ENCODE measurements at places on chromosomes 1 and 21. TPM values are rescaled to one million over a fixed set of nuclear protein-coding genes. Genes with fewer than 3 reads are reported as not detected.

SPRR2A gene
- total RNA-seq: not detected

LCE1F gene
- not detected for total RNA-seq

LRRC3 gene
- 1.6 TPM for total RNA-seq

FAM151A gene
- not detected for total RNA-seq

MGST3 gene
- total RNA-seq: 199 TPM

CLCA4 gene
- 0.18 TPM for total RNA-seq

TEX38 gene
- total RNA-seq: not detected

SLC45A3 gene
- total RNA-seq: 4.8 TPM

MAB21L3 gene
- total RNA-seq: not detected

PCAT6 gene
- 0.49 TPM for total RNA-seq

DNA sequence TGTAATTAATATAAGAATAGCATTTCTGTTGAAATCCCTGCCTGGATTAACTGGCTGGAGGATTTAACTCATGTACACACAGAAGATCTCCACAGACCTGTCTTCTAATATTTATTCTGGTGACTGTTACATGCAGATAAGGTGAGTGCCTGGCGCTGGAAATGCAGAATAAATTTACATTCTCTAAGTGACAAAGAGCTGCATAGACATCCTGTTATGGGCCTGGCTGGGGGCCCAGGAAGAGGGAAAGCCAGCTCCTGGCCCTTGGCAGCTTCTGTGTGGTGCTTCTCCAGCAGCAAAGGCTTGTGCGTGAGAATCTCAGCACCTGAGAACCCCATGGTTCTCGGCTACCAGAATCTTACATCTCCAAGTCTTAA lies 446.6 kb downstream of the PTPRU start:
- H3K4me1 ChIP-seq: no peaks in the 10 kb centered on the region
- no peaks in the 10 kb centered on the region for H3K27me3 ChIP-seq
- no peak for DNase-seq
- no peak overlapping the region for H3K27ac ChIP-seq
- H3K4me3 ChIP-seq: no peak overlapping the region
- H3K36me3 ChIP-seq: no peaks in the 10 kb centered on the region

DNA sequence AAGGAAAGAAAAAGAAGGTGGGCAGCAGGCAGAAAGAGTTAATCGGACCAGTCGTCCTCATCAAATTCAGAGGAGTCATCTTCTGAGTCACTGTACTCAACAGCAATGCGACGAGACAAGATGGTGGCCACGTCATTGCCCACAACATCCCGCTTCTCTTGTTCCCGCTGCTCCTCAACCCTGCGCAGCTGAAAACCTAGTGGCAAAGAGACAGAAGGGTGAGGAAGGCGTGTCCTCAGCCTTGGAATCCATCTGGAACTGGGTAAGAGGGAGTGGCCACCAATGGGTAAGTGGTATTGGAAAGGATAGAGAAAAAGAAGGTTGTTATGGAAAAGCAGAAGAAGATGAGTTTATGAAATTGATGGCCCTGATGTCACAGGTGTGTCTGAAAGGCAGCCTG lies 15.7 kb downstream of the GPR3 start:
- H3K4me1 ChIP-seq: no peaks in the 10 kb centered on the region
- H3K27ac ChIP-seq: no peak overlapping the region

DNA sequence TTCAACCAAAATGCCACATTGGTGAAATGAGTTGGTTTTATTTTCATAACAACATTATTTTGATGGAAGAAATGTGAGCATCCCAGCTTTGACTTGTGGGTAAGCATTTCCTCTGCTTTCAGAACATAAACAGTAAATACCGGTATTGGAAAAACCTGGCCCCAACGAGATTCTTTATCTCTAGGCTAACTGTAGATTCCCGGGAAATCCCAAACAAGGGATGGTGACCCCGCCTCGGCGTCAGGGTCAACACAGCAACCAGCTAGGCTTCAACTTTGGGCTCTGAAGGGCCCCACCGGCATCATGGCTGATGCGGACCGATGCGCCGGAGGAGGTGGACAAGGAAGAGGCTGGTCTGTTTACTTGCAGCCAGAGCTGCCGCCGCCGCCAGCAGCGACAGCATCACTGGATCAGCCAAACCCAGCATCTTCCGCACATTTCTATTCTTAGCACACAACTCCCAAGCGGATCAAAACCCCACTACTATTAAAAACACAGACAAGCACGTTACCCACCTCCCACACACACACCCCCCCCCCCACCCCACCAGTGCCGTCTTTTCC lies 1.1 kb downstream of the AKT3 start:
- no peaks in the 10 kb centered on the region for H3K36me3 ChIP-seq
- H3K4me1 ChIP-seq: peaks cover 3% of the 10 kb centered on the region
- no peaks in the 10 kb centered on the region for H3K27me3 ChIP-seq
- peak overlapping the region; percentile 100 for H3K4me3 ChIP-seq

DNA sequence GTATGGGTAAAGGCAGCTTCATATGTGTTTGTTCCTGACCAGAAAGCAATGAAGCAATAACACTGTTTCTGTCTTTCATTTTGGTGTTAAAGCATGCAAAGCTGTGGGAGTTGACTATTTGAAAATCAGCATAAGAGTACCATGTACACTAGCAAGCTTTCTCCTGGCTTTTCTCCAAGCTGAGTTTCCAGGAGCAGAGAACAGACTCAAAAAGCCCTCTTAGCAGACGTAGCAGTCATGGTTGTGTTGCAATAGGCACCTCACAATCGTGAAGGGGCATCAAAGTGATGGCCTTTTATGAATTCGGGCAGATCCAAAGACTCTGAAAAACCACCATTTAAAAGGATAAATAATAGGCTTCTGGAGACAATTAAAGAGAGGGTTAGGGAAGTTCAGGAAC lies 159.7 kb downstream of the PTGER3 start:
- no peaks in the 10 kb centered on the region for H3K27me3 ChIP-seq
- no peaks in the 10 kb centered on the region for H3K4me1 ChIP-seq
- H3K4me3 ChIP-seq: no peak overlapping the region

DNA sequence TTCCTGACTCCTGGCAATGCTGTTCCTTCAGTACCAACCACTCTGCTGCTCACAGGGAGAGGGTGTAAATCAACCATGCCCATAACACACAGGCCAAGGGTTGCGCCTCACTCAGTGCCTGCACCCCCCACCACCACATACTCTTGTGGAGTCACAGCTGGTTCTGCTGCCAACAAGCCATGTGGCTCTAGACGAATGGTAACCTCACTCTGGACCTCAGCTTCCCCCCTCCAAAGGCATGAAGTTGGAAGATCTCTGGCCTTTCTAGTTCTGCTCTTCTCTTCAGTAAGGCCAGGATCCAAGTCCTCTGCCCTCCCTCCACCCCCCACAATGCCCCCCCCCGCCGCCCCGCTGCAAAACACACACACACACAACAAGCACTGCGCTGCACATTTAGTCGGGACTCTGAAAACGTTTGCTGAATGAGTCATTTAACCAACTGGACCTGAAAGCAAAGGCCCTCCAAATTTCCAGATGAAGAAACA lies 1.7 kb upstream of the GLIS1 start:
- no peak overlapping the region for H3K4me3 ChIP-seq
- H3K27ac ChIP-seq: no peak overlapping the region
- H3K36me3 ChIP-seq: no peaks in the 10 kb centered on the region

GRCh38 chr1:220616836-220617235 lies 73.3 kb upstream of the C1orf115 start:
- H3K4me1 ChIP-seq: no peaks in the 10 kb centered on the region
- no peak for DNase-seq
- no peaks in the 10 kb centered on the region for H3K27me3 ChIP-seq
- no peaks in the 10 kb centered on the region for H3K36me3 ChIP-seq
- no peak overlapping the region for H3K4me3 ChIP-seq

DNA sequence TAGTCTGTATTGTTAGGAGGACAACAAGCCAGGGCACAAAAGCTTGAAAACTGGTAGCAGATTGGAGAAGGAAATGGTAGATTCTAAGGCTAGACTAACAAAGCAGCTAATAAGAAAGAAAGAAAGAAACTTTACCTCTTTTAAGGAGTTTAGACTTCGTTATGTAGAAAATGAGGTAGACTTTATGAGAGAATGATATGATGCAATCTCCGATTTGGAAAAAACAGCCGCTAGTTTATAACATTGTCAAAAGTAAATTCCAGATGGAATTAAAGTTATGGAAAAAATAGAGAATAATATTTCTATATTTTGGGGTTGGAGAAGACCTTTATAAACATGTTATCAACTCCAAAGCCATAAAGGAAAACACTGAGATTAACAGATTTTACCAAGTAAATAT lies 67.0 kb downstream of the CAMSAP2 start:
- H3K4me1 ChIP-seq: no peaks in the 10 kb centered on the region
- H3K36me3 ChIP-seq: no peaks in the 10 kb centered on the region
- no peaks in the 10 kb centered on the region for H3K27me3 ChIP-seq
- no peak for DNase-seq
- no peak overlapping the region for H3K4me3 ChIP-seq

DNA sequence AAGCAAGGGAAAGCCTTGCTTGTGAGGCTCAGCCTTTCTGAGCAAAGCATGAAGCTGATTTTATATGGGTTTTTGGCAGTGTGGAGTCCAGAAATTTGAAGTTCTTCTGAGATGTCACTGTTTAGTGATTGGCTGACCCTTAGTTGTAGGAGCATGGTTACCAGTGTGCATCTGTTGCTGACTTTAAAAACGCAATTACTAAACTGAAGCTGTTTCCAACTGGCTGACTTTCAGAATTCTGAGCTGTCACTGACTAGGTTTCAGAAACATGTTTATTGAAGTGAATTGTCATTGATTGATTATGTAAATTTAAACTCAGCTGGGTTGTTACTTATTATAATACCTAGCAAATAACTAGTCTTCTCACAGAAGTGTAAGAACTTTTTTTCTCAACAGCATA lies 89.4 kb downstream of the PDE4B start:
- no peak for DNase-seq
- H3K27me3 ChIP-seq: no peaks in the 10 kb centered on the region
- no peak overlapping the region for H3K27ac ChIP-seq
- no peaks in the 10 kb centered on the region for H3K4me1 ChIP-seq
- H3K36me3 ChIP-seq: no peaks in the 10 kb centered on the region
- no peak overlapping the region for H3K4me3 ChIP-seq

DNA sequence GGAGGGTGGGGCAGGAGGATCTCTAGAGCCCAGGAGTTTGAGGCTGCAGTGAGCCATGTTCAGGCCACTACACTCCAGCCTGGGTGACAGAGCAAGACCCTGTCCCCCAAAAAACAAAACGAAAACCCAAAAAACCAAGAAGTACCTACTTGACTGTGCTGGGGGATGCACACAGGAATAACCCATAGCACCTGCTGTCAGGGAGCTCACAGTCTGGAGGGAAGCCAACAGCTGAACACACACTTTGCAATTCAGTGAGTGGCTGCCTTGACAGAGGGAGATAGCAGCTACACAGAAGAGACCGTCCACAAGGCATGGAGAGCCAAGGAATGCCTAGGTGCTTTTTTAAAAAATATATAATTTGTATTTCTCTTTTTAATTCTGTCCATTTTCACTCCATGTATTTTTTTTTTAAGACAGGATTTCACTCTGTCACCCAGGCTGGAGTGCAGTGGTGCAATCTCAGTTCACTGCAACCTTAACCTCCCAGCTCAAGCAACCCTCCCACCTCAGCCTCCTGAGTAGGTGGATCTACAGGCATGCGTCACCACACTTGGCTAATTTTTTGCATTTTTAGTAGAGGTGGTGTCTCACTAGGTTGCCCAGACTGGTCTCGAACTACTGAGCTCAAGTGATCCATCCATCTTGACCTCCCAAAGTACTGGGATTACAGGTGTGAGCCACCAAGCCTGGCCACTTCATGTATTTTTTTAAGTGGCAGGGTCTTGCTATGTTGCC lies 68.7 kb downstream of the NID1 start:
- no peak overlapping the region for H3K27ac ChIP-seq
- no peaks in the 10 kb centered on the region for H3K4me1 ChIP-seq
- no peak overlapping the region for H3K4me3 ChIP-seq
- H3K36me3 ChIP-seq: peaks cover 1% of the 10 kb centered on the region

- no peaks in the 10 kb centered on the region for H3K27me3 ChIP-seq
- no peak overlapping the region for H3K4me3 ChIP-seq
- H3K4me1 ChIP-seq: peaks cover 20% of the 10 kb centered on the region
- peak overlapping the region; percentile 84 for H3K27ac ChIP-seq
- DNase-seq: peak; percentile 67
Observed at GRCh38 chr21:34129039-34129891, 55.9 kb downstream of the MRPS6 start.

GRCh38 chr1:18234790-18235242 lies 127.2 kb downstream of the IGSF21 start:
- H3K4me1 ChIP-seq: no peaks in the 10 kb centered on the region
- H3K27me3 ChIP-seq: no peaks in the 10 kb centered on the region
- H3K4me3 ChIP-seq: no peak overlapping the region
- no peak for DNase-seq
- no peak overlapping the region for H3K27ac ChIP-seq
- no peaks in the 10 kb centered on the region for H3K36me3 ChIP-seq

GRCh38 chr1:235573880-235574279 lies 69.6 kb upstream of the B3GALNT2 start:
- no peaks in the 10 kb centered on the region for H3K36me3 ChIP-seq
- H3K27me3 ChIP-seq: no peaks in the 10 kb centered on the region
- DNase-seq: no peak

DNA sequence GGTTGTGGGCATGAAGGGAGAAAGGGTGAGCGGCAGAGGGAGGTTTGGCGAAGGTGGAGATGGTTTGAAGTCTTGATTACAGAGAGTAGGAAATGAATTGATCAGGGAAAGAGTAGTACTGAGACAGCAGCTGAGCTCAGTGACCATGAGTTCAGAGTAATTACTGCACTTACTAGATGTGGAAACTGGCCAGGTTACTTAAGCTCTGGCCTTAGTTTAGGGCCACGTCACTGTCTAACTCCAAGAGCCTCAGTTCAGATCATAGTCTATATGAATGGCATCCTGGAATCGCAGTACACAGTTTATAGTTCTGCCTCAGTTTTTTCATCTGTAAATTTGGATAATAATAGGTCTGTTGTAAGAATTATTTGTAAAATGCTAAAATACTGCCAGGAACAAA lies 78.1 kb downstream of the KCTD3 start:
- no peak for DNase-seq
- no peak overlapping the region for H3K4me3 ChIP-seq
- no peaks in the 10 kb centered on the region for H3K27me3 ChIP-seq

- no peak for DNase-seq
- no peak overlapping the region for H3K4me3 ChIP-seq
- no peaks in the 10 kb centered on the region for H3K36me3 ChIP-seq
- no peaks in the 10 kb centered on the region for H3K27me3 ChIP-seq
- H3K4me1 ChIP-seq: no peaks in the 10 kb centered on the region
Observed at GRCh38 chr1:40628903-40629292, 36.6 kb downstream of the RIMS3 start.

DNA sequence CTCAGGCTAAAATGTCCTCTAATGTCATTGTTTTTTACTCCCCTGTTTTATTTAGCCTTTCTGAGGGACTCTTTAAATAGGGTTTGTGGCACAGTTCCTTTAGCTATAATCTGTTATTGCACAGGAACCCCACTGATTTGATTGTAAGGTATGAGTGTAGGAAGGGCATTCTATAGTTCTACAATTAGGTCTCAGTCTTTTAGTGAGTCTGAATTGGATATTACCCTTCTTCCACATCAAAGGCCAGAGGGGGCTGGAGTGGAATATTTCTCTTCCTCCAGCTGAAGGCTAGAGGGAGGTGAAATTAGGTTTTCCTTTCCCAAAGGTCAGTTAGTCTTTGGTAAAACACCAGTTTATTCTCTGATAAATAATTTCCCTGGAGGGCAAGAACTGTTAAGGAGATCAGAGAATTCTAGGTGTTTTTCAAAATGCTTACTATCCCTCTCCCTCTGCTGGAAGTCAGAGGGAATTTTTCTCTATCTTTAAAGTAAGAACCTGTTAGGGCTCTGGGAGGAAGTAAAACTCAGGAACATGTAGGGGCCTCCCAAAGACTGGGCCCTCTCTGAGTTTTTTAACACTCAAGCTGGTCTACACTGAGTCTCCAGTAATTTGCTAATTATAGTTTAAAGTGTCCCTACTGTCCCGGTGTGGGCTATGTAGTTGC lies 176.3 kb upstream of the ZNHIT6 start:
- no peaks in the 10 kb centered on the region for H3K36me3 ChIP-seq
- DNase-seq: no peak
- H3K4me1 ChIP-seq: no peaks in the 10 kb centered on the region
- H3K27ac ChIP-seq: no peak overlapping the region
- H3K4me3 ChIP-seq: no peak overlapping the region
